Large intestine (tissue), 12 donors: ENCODE measurements at places on chromosomes 1 and 21.
A peak's percentile ranks its signal among the peaks of the same experiment; 100 is the strongest.

GRCh38 chr1:3674100-3675094, 22.1 kb downstream of the TP73 start:
- H3K4me3 ChIP-seq, result peak overlapping the region; percentile 18
- H3K4me1 ChIP-seq, result peaks cover 13% of the 10 kb centered on the region
- peaks cover 20% of the 10 kb centered on the region for H3K27me3 ChIP-seq
- peak overlapping the region; percentile 38 for H3K27ac ChIP-seq

- H3K4me3 ChIP-seq, result no peak overlapping the region
- no peaks in the 10 kb centered on the region for H3K4me1 ChIP-seq
These were observed 15.0 kb upstream of the GPR25 start for GRCh38 chr1:200857804-200858203.

DNA sequence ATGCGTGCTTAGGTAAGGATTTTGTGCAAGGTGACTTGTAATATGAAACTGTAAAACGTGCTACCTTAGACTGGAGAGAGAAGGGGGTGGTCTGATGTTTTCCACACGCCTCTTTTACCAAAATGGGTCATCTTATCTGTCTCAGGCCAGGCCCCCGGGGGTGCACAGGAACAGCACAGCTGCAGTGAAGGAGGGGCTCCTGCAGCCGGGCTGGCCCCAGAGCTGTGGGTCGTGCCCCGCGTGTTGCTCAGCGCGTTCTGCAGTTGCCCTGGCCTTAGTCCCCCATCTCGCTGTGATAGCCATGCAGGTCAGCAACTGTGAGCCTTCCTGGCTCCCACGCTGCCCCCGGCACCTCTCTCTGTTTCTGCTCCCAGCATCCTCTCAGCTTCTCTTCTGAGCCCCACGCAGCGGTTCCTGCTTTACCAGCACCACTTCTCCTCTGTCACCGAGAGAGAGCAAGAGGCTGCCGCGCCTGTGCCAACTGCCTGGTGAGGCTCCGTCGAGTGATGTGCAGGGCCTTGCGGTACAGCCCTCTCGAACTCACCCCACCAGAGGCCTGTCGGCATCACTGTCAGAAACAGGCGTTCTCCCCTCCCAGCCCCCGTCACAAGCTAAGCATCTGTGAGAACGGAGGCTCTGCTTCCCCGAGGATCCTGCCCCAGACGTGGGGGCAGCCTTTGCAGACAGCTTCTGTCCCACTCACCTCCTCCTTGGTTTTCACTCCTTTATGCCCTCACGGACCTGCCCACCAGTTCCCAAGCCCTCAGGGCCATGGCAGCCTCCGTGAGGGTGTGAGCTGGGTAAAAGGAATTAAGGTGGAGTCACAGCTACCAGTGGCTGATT, 73.3 kb downstream of the ADARB1 start:
- DNase-seq, result no peak
- H3K27ac ChIP-seq, result no peak overlapping the region
- H3K27me3 ChIP-seq, result no peaks in the 10 kb centered on the region
- no peak overlapping the region for H3K4me3 ChIP-seq
- H3K36me3 ChIP-seq, result peaks cover 2% of the 10 kb centered on the region

DNA sequence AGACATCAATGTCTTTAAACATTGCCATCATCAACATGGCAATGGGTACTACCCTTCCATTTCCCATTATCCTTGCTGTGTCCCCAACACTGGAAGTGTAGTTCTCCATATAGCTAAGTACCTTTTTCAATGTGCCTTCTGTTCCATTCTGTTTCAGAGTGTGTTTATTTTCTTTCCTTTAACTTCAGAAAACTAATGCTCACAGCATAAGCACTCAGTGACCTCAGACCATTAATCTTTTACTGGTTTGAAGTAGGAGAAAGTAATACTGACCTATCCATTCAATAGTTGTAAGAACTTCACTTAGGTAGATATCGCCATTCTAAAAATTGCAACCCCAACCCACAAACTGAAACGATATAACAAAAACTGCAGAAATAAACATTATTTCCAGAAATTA, 37.8 kb downstream of the KCNJ15 start:
- H3K36me3 ChIP-seq, result no peaks in the 10 kb centered on the region
- peaks cover 2% of the 10 kb centered on the region for H3K4me1 ChIP-seq
- H3K27me3 ChIP-seq, result no peaks in the 10 kb centered on the region
- H3K4me3 ChIP-seq, result no peak overlapping the region

DNA sequence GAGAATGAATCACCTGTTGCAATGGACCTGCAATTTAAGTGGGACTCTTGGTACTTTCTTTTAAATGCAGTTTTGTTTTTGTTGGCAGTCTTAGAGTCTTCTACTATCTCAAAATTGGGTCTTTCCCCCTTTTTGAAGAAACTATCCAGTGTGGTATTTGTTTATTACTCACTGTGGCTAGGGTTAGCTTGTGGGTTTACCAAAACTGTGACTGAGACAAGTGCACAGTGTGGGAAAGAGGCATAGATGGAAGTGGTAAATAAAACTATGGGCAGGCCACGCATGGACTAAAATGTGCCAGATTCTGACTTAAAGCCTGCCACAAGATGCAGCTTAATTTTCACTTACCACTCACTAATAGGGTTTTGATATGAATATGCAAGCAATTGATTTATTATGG, 1441.7 kb downstream of the PLA2G4A start:
- no peaks in the 10 kb centered on the region for H3K36me3 ChIP-seq
- H3K27me3 ChIP-seq, result no peaks in the 10 kb centered on the region
- DNase-seq, result no peak
- no peak overlapping the region for H3K4me3 ChIP-seq

DNA sequence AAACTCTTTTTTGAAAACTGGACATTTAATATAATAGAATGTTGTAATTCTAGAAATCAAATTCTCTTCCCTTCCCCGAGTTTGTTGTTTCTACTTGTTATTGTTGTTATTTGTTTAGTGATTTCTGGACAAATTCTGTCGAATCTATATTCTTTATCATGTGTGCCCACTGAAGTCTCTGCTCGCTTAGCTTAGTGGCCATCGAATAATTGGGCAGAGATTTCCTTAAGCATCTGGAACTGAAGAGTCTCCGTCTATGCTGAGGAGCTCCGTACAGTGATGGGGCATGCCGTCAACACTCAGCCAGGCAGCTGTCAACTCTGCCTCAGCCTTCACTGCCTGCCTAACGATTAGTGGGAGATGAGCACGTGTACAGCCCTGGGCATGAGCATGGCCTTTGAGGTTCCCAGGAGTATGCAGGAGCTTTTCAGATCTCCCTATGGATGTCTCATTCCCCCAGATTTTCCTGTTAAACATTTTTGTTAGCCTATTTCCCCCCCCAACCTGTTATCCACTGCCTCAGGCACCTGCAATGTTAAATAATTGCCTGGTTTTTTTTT, 66.8 kb downstream of the SLX9 start:
- H3K4me3 ChIP-seq, result no peak overlapping the region
- H3K27me3 ChIP-seq, result peaks cover 8% of the 10 kb centered on the region
- DNase-seq, result no peak
- H3K27ac ChIP-seq, result no peak overlapping the region
- H3K4me1 ChIP-seq, result no peaks in the 10 kb centered on the region

GRCh38 chr1:47559944-47560695, 122.3 kb downstream of the FOXD2 start:
- H3K4me3 ChIP-seq, result no peak overlapping the region
- peaks cover 58% of the 10 kb centered on the region for H3K4me1 ChIP-seq
- no peaks in the 10 kb centered on the region for H3K36me3 ChIP-seq
- peaks cover 6% of the 10 kb centered on the region for H3K27me3 ChIP-seq

GRCh38 chr1:218880484-218881060, 293.1 kb upstream of the LYPLAL1 start:
- no peaks in the 10 kb centered on the region for H3K36me3 ChIP-seq
- H3K27me3 ChIP-seq, result no peaks in the 10 kb centered on the region
- H3K4me1 ChIP-seq, result no peaks in the 10 kb centered on the region
- no peak overlapping the region for H3K4me3 ChIP-seq
- no peak for DNase-seq
- no peak overlapping the region for H3K27ac ChIP-seq

DNA sequence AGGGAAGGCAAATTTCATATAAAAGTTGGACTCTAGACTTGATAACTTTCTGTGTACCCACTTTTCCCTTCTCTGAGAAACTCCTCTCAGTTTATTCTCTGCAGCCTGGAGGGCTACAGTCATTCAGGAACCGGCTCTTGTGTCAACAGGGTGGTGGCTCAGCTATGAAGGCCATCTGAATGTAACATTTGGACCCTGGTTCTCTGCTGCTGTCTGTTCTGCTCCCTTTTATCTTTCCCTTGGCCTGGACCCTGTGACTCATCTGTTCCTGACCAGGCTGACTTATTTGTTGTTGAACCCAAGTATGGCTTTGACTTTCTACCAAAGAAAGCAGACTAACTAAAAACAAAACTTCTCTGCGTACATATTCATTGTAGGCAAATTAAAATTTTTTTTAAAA, 75.4 kb downstream of the CENPF start:
- H3K36me3 ChIP-seq, result no peaks in the 10 kb centered on the region
- H3K4me3 ChIP-seq, result no peak overlapping the region
- no peaks in the 10 kb centered on the region for H3K27me3 ChIP-seq
- DNase-seq, result peak; percentile 42

DNA sequence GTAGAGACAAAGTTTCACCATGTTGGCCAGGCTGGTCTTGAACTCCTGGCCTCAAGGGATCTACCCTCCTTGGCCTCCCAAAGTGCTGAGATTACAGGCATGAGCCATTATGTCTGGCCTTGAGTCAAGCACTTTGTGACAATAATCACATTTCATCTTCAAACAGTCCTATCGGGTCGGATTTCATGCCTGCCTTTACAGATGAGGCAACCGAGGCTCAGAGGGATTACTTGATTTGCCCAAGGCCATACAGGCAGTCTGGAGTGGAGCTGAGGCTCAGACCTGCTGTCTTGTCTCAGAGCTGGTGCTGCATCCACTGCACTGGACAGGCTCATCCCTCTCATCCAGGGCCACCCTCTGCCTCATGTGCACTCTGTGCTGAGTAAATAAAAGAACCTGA, 26.6 kb downstream of the FAM151A start:
- no peaks in the 10 kb centered on the region for H3K27me3 ChIP-seq
- no peaks in the 10 kb centered on the region for H3K4me1 ChIP-seq
- no peak overlapping the region for H3K4me3 ChIP-seq
- H3K36me3 ChIP-seq, result peaks cover 74% of the 10 kb centered on the region
- no peak overlapping the region for H3K27ac ChIP-seq
- DNase-seq, result no peak

DNA sequence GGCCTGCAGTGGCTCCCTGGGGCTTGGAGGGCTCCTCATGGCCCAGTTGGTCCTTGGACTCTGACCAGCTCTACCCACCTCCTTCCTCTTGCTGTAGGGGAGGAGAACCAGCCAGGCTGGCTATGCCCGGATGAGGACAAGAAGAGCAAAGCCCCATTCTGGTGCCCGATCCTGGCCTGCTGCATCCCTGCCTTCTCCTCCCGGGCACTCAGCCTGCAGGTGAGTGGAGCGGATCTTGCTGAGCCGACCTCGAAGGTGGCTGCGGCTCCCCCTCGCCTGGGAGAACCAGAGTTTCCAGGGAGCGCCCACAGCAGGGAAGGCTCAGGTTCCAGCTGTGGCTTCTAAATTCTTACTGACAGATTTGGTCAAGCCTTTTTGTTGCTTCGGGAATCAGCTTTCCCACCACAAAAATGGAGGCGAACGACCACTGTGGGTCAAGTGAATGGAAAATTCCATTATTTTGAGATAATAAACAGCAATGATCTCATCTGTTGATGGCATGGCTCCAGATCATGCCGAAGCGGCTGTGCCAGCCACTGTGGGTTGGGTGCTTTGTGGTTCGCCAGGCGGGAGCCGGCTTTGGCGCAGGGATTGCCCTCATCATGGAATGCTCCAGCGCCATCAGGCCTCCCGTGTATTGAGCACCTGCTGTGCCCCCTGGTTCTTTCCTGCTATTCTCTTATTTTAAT, 106.5 kb upstream of the ACTL8 start:
- no peak for DNase-seq
- H3K27me3 ChIP-seq, result no peaks in the 10 kb centered on the region
- peaks cover 91% of the 10 kb centered on the region for H3K36me3 ChIP-seq
- H3K4me1 ChIP-seq, result no peaks in the 10 kb centered on the region

DNA sequence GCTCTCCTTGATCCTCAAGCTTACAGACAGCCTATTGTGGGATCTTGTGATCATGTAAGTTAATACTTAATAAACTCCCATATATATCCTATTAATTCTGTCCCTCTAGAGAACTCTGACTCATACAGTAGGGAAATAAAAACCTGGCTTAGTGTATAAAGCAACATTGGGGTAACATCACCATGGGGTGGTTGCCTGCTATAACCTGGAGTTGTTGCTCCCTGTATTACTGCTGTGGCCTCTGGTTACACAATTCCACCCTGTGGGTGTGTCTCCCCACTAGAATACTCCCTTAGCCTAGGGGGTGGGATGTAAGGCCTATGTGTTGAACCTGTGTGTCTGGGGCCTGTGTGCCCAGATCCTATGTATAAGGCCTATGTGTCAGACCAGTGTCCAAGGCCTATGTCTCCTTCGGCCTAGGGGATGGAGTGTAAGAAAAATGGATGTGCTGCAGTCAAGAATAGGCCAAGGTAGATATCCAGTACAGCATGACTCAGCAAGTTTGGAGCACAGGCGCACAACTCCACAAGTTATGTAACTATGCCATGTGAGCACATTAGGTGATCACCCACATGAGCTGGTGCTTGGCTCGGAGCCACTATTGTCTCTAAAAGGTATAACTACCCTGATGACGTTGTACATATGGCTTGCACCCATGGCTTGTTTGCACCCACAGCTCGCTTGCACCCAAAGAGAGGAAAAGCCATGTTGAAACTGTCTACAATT, 96.8 kb upstream of the C1orf21 start:
- no peak overlapping the region for H3K4me3 ChIP-seq
- no peaks in the 10 kb centered on the region for H3K4me1 ChIP-seq
- H3K27me3 ChIP-seq, result no peaks in the 10 kb centered on the region
- no peak overlapping the region for H3K27ac ChIP-seq
